ENCODE measurements at places on chromosomes 6 and 20.
A peak's percentile ranks its signal among the peaks of the same experiment; 100 is the strongest.

DNA sequence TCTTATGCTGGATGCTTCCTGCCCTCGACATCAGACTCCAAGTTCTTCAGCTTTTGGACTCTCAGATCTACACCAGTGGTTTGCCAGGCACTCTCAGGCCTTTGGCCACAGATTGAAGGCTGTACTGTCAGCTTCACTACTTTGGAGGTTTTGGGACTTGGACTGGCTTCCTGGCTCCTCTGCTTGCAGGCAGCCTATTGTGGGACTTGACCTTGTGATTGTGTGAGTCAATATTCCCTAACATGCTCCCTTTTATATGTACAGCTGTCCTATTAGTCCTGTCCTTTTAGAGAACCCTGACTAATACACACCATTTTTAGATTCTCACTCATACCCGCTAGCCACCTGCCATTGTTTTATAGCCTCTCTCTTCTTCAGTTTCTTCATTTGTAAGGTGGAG lies 382.1 kb upstream of the TSHZ2 start:
- no peak for DNase-seq

GRCh38 chr6:10933126-10933525 lies 46.3 kb downstream of the SYCP2L start:
- DNase-seq: no peak

DNA sequence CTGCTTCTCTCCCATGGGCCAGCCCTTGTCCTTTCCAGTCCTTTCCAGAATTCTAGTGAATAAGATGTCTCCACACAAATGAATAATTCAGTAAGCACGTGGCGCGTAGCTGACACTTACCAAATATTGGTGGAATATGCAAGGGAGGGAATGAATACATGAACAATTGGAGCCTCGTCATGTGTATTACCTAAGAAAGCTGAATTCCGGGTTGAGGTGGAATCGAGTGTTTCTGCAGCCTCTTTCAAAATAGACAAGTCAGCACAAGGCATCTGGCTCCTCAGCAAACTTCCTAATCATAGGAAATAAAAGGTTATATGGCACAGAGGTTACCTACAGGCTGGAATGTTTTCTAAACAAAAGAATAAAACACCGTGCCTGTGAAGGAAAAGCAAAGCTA lies 47.0 kb upstream of the NT5E start:
- DNase-seq: no peak

DNA sequence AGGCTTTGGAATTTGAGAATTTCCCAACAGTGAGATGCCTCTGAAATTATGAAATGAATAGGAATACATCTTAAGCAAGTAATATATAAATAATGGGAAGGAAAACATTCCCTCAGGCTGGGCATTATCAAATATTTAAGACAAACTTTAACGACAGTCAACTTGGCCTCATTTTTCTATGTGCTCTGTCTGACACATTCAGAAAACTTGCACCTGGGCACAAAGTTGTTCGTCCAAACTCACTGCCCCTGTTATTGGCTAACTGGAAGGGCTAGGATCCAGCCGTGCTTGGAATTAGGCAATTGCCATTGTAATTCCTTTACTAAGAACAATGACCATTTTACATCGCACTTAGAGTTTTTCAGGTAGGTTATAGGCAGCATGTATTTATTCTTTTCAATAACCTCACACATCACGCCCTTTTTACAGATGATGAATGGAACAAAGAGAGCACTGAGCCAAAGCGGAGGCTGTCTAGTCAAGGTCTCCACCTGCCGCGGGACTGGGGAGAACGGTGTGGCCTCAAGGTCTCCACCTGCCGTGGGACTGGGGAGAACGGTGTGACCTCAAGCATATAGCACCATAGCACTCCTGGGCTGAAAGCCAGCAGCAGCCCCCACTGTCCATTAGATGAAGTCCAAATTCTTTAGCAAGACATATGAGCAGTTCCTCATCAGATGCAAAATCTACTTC lies 40.7 kb upstream of the FOXQ1 start:
- DNase-seq: no peak

DNA sequence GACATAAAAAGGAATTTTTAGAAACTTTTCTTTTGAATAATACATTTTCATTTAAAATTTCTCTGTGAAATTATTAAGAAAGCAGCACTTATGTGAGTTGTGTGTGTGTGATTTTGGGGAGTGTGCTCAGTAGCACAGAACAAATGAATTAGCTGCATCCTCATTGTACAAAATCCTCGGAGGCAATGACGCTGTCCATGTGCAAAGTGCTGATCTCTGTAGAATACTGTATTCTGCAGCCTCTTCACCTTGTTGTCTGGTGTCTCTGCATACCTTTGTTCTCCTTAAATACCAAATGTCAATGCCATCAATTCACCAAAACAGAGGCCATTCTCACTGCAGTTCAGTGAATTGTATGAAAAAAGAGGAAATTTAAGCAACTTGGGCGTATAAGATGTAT lies 838.4 kb downstream of the QKI start:
- no peak for DNase-seq

DNA sequence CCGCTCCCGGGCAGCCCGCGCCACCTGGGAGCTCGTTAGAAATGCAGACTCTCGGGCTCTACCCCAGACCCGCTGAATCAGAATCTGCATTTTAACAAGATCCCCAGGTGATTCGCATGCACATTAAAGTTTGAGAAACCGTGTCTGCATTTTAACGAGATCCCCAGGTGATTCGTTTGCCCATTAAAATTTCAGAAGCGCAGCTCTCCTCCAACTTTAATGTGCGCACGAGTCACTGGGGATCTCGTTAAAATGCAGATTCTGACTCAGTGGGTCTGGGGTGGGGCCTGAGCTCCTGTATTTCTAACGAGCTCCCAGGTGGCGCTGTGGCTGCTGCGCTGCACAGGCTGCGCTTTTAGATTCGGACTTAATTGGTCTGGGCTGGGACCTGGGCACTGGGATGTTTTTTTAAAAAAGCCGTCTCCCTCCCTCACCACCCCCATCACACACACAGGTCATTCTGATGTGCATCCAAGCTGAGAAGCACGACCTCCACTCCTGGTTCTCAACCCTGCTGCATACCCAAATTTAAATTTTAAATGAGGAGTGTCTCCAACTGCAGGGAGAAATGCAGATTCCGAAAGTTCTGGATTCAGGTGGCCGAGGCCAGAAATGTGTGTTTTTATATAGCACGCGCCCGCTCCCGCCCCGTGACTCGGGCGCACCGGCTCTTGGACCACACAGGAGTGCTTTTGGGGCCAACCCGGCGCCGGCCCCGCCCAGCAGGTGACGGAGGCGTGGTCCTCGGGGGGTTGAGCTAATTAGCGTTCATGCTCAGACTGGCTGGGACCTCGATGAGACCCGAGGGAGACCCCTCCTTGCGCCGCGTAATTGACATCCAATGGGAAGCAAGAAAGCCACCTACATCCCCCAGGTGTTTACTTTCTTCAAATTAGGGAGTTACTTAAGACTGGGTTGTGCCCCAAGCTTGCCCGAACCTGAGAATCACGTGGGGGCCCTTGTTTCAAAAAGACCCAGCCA lies 85.8 kb downstream of the ZFP64 start:
- DNase-seq: peak; percentile 44

GRCh38 chr6:53035549-53036213 lies 29.5 kb upstream of the FBXO9 start:
- no peak for DNase-seq

- DNase-seq: no peak
Measured at GRCh38 chr6:69802995-69803394, 6.2 kb upstream of the LMBRD1 start.

DNA sequence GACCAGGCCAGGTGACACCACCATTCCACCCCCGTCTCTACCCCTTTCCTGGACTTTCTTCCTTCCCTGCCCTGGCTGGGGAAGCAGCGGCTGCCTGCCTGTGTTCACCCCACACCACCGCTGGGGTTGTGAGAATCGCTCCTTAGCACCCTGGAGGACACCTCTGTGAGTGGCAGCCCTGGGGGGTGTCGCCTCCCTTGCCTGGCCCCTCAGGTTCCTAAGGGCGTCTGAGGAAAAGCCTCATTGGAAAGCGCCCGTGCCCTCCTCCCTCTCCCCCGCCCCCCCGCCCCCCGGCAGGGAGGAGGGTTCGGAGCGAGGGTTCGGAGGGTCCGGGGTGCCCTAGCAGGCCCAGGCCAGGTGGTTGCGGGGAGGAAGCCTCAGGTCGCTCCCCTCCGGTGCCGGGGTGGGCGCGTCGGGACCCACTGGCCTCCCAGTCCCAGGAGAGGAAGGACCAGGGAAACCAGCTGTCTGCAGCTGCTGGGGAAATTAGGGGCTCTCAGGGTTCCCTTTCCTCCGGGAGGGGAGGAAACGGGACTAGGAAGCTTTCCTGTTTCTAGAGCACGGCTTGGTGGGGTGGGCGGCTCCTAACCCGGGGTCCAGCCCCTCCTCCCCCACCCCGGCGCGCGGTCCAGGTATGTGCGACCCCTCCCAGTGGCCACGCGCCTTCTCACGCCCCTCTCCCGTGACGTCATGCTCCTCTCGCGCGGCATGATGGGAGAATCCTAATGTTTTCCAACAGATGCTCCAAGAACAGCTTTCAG lies at the start of gene PHACTR3:
PHACTR3 (plus strand) TSS at position 760 of the 761 bp plus-strand sequence. CDS start 475 bp downstream, outside the sequence.
- DNase-seq: no peak

- DNase-seq: no peak
Measured at GRCh38 chr20:58229198-58229798, 845 bp upstream of the ANKRD60 start.

- DNase-seq: peak; percentile 15
Measured at GRCh38 chr6:7085911-7086310, 21.9 kb upstream of the RREB1 start.

- DNase-seq: no peak
Measured at GRCh38 chr6:4932228-4932903, 71.5 kb downstream of the RPP40 start.

GRCh38 chr6:31068669-31069340 lies 43.6 kb downstream of the C6orf15 start:
- DNase-seq: peak; percentile 24

DNA sequence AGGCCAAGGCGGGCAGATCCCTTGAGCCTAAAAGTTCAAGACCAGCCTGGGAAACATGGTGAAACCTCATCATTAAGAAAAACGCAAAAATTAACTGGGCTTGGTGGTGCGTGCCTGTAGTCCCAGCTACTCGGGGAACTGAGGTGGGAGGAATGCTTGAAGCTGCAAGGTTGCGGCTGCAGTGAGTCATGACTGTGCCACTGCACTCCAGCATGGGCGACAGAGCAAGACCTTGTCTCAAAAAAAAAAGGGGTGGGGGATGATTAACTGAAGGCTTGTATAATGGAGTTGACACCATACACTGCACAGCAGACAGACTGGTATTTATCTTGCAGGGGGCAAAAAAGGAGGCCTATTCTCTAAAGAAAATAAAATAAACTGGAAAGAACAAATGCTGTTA lies 27.7 kb downstream of the SRPK1 start:
- no peak for DNase-seq

DNA sequence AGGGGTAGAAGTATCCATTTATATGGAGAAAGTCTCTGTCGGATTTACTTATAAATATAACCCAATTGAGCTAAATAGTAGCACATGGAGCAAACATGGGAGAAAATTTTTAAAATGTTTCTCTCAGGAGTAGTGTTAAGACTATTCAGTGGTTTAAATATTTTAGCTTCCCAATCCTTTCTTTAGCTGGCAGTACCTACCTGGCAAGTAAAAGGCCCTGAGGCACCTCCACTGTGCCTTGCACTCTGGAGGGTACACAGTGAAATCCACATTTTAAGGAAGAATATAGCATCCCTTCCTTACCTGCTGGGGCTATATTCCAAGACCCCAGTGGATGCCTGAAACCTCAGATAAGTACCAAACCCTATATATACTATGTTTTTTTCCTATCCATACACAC lies 124.2 kb downstream of the KLHL32 start:
- no peak for DNase-seq

GRCh38 chr20:47725248-47725973 lies 59.9 kb downstream of the SULF2 start:
- peak; percentile 66 for DNase-seq

DNA sequence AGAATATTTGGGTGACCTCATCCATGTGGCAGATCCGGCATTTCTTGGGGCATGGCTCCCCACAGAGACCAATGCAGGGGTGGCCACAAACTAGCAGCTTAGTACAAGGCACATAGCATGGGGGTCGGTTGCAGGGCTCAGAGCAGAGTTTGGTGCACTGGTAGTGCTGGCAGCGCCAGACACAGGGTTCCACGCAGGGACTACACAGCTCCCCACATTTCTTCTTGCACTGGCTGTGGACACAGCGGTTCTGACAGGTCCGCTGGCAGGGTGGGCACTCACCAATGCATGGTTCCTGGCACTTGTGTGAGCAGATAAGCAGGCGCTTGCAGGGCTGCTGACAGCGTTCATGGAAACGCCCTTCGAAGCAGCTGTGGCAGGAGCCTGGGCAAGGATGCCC lies 29.1 kb downstream of the DDX27 start:
- DNase-seq: no peak

GRCh38 chr6:154792761-154793160 lies 59.5 kb downstream of the SCAF8 start:
- no peak for DNase-seq

GRCh38 chr6:131382631-131383030 lies 190.4 kb upstream of the ARG1 start:
- DNase-seq: peak; percentile 86

GRCh38 chr20:32193996-32194395 lies 13.5 kb downstream of the PLAGL2 start:
- DNase-seq: no peak

DNA sequence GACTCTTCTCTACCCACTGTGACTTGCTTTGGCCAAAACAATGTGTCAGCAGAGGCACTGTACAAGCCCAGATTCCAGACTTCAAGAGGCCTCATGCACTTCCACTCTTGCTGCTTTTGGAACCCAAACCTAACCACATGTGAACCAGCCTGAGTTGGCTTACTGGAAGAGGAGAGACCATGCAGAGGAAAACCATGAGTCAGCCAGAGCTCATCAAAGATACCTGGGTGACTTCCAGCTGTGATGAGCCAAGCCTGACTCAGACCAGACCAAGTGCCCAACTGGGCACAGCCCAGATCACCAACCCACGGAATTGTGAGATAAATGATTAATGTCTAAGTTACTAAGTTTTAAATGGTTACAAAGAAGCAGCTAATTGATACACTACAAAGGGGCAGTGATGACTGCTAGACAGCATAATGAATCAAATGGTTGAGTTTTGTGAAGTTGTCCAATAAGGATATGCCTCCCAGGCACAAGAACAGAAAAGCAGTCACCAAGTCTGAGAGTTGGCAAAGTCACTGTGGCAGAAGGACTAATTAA lies 16.2 kb upstream of the BEND6 start:
- DNase-seq: no peak

- no peak for DNase-seq
Measured at GRCh38 chr6:104710543-104711335, 149.0 kb downstream of the HACE1 start.

DNA sequence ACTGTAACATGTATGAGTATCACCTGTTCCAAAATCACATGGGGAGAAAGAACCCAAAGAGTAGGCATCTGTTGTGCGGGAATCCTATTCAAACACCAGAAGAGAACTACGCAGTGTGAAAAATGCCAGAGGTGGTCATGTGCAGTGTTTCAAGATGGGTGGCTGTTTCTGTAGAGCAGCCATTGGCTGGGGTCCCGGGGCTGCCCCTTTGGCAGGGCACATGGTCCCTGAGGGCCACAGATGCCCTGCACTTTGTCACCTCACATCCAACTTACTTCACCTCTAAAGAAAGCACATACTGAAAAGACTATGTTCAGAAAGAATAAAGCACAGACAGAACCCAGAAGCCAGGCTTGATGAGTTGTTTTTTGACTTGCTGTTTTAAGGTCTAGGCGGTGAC lies 12.3 kb downstream of the MTCH1 start:
- no peak for DNase-seq

GRCh38 chr20:62697468-62697912 lies 11.1 kb upstream of the NTSR1 start:
- no peak for DNase-seq

- no peak for DNase-seq
Measured at GRCh38 chr20:13915284-13915683, 75.1 kb downstream of the SEL1L2 start.

- no peak for DNase-seq
Measured at GRCh38 chr20:59835057-59835447, 98.4 kb downstream of the SYCP2 start.

All from NCI-H2081 (cell line).